ENCODE measurements at places on chromosomes 16 and 17.

DNA sequence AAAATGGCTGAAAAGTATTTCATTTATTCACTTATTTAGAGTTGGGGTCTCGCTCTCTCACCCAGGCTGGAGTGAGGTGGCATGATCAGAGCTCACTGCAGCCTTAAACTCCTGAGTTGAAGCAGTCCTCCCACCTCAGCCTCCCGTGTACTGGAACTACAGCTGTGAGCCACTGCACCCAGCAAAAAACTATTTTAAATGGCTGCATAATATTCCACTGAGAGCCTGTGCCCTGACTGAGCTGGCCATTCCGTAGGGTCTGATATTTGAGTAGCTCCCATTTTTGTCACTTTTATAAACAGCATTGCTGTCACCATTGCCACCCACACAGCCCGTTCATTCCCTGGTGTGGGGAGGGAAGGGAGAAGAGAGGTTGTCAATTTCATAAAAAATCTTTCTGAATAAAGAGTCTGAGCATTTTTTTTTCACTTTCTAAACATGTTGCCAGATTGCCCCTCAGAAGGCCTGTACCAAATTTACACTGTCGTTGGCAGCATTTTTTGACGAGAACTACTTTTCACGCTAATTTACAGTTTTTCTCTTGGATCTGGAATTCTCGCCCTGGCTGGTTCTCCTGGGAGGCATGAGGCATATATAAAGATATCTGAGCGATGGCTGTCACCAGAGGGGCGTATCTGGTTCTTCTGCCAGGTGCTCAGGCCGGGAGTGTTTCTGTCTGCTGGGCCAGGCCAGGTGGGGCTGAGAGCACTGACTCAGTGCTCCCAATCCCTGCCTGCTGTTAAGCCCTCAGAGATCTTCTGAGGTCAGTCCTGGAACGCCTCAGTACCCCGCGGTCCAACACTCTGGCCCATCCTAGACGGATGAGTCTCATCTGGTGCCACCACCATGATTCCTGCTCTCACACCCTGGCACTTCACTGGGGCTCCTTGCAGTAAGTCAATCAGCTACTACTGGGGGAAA is 7.2 kb upstream of the KIFC3 start:
- DNase-seq, result no peak

GRCh38 chr16:25692351-25692741 is 587 bp downstream of the HS3ST4 start:
- no peak for DNase-seq

GRCh38 chr17:77098884-77099545 is 41.8 kb upstream of the SEC14L1 start:
- DNase-seq, result peak; percentile 70

- peak; percentile 73 for DNase-seq
Measured at GRCh38 chr17:7136266-7136877, 21.8 kb upstream of the ASGR2 start.

DNA sequence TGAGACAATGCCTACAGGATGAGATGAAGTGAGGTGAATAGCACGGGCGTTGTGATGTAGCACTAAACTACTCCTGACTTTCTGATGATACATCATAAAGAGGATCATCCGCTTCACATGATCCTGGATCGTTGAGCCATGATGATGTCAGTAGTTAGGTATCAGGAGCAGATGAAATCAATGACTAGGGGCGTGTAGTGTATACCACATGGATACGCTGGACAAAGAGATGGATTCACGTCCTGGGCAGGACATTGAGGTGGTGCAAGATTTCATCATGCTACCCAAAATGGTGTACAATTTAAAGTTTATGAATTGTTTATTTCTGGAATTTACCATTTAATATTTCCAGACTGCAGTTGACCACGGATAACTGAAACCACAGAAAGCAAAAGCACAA is 156.6 kb downstream of the ANKFN1 start:
- DNase-seq, result no peak

- DNase-seq, result peak; percentile 85
Measured at GRCh38 chr17:8151120-8151640, 1.0 kb downstream of the PER1 start.

- no peak for DNase-seq
Measured at GRCh38 chr17:58917228-58917627, 161.6 kb downstream of the PPM1E start.

DNA sequence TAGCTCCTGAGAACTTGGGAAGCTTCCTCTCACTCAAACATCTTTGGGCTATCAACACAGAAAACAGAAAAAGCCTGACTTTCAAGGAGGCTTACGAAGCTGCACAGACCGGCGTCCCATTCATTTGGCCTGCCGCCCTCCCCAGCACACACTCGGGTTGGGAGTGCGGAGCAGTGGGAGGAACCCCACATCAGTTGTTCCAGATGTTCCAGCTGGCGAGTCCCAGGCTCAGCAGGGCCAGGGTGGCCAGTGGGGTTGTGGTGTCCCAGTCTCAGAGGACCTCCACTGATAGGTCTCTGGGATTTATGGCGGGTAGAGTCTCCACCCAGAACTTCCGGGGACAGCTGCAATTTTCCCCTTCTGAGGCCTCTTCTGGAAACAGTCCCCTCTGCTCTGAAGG is 43.1 kb upstream of the DLX4 start:
- no peak for DNase-seq

- no peak for DNase-seq
Measured at GRCh38 chr17:18344021-18344420, 19.3 kb downstream of the SHMT1 start.

- no peak for DNase-seq
Measured at GRCh38 chr17:57445772-57446472, 189.6 kb downstream of the MSI2 start.

- no peak for DNase-seq
Measured at GRCh38 chr16:14186795-14187221, 115.7 kb downstream of the MRTFB start.

GRCh38 chr17:1322014-1322428 is 42.6 kb downstream of the TRARG1 start:
- no peak for DNase-seq

- no peak for DNase-seq
Measured at GRCh38 chr16:10565167-10565566, 15.2 kb downstream of the EMP2 start.

GRCh38 chr16:85825326-85825725 is 25.8 kb downstream of the COX4I1 start:
- DNase-seq, result no peak

DNA sequence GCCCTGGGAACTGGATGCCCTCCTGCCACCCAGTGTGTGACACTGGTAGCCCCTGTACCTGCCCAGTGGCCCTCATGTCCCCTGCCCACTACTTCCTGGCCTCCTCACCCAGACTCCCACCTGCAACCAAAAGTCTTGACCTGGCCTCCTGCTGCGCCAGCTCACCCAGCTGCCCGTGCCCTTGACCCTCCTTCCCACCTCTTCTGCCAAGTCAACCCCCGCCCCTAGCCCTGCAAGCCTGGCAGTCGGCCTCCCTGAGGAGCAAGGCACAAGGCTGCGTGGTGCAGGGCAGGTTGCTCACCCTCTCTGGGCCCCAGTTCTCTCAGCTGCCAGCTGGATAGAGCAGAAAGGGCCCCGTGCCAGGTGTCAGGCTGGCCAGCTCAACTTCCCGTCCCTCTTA is 12.3 kb upstream of the FAM83G start:
- no peak for DNase-seq

- DNase-seq, result no peak
Measured at GRCh38 chr17:45651145-45651709, 132.9 kb upstream of the CRHR1 start.

- no peak for DNase-seq
Measured at GRCh38 chr16:89293276-89294143, 76.0 kb downstream of the ZNF778 start.

DNA sequence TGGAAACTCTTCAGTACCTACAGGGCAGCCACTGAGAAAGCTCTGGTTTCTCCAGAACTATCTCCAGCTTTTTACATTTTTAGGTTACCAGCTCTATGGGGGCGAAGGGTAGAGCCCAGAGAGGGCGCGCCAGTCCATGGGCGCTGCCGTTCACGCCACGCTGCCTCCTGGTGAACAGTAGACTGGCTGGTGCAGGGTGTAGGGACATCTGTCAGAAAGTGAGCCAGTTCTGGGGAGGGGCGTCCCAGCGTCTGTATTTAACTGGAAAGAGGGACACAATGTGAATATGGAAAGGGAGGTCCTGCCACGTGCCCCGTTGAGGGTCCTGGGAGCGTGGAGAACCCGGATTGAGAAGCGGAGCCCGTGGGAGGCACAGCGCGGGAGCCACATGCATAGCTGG is 16.4 kb upstream of the CLEC18A start:
- no peak for DNase-seq

DNA sequence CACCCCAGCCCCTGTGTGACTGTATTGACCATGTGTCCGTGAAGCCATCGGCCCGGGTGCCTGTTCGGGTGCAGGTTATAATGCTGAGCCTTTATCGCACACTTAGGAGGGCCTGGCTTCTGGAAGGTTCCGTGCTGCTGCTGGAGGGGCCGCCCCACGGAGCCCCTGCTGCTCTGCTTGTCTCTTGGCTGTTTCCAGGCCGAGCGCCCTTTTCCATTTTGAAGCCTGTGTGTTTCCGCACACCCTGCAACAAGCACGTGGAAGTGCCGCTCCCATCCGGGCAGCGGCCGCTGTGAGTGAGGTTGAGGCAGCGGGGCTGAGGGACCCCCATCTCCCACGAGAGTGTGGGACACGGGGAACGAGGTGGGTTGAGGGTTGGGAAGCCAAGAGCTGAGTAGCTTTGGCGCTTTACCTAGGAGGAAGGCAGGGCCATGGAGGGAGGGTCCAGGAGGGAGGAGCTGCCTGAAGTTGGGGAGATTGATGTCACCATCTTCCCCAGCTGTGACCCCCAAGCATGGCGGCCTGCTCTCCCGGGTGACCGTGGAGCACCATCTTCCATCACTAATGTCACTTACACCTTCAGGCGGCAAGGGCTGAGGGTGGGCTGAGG is 200.1 kb upstream of the GSE1 start:
- no peak for DNase-seq

GRCh38 chr17:43219746-43220380 is 8.2 kb downstream of the TMEM106A start:
- DNase-seq, result no peak

DNA sequence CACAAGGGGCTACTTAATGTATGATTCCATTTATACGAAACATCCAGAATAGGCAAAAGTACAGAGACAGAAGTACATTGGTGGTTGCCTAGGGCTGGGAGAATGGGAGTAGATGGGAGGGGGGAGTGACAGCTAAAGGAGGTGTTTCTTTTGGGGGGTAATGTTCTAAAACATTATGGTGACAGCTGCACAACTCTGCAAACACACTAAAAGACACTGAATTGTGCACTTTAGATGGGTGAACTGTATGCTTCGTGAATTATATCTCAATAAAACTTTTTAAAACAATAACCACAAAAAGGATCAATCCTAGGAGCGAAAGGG is 661 bp downstream of the LYRM9 start:
- no peak for DNase-seq
